Thymus (tissue), 14 donors: ENCODE measurements at places on chromosomes 7 and 10. TPM values are rescaled to one million over a fixed set of nuclear protein-coding genes. Genes with fewer than 3 reads are reported as not detected.

Gene IFIT2
- 8.7 TPM for total RNA-seq

Gene SPDYE9
- total RNA-seq = not detected

Gene LRIT1
- not detected for total RNA-seq

DNA sequence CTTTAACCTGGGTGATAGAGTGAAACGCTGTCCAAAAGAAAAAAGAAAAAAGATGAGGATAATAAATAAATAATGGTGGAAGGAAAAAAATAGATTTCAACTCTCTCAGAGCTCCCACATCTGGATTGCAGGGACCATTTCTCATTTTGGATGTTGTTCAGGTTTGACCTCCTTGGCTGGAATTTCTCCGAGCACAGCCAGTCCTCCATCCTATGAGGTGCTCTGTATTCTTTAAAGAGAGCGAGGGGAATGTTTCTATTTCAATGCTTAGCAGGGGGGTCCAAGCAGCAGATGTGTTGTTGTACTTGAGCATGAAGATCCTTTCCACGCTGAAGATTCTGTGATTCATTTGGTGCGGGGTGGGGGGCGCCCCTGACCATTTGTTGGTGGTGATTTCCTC, 17.7 kb upstream of the SEPHS1 start:
- DNase-seq = no peak

Gene FAM221A
- 4.9 TPM for total RNA-seq

- DNase-seq = no peak
Observed at GRCh38 chr7:68457481-68457880, 1140.8 kb upstream of the AUTS2 start.

GRCh38 chr7:108724251-108725100, 154.8 kb downstream of the DNAJB9 start:
- no peak for DNase-seq

GRCh38 chr10:21975378-21975990, 28.0 kb downstream of the DNAJC1 start:
- no peak for DNase-seq

Gene CACNB2
- 0.85 TPM for total RNA-seq

DNA sequence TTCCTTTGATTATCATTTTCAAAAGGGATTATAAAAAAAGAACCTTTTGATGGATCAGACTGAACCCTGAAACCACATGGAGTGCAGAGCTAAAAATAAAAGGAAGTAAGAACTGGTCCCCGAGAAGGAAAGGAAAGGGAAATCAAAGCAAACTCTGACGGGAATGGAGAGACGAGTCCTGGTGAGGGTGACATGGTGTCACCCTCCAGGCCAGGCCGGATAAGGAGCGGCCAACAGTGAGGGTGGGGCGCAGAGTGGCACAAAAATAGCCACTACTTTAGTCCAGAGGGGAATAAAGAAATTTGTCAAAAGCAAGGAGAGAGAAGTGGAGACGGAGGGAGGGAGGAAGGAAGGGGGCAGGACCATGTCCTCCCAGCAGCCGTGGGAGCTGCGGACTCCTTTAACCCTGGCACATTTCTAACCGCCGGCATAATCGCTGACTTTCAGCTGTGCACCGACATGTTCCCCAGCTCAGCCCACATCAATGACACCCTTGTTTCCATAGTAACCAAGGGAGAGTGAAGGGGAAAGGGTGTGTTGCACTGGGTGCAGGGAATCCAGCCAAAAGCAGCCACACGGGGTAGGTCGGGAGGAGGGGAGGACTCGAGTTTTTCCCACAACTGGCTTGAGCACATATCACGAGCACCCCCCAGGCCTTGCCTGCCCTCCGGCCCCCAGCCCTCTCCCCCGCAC, 29.7 kb downstream of the TRIM8 start:
- DNase-seq = peak; percentile 88

DNA sequence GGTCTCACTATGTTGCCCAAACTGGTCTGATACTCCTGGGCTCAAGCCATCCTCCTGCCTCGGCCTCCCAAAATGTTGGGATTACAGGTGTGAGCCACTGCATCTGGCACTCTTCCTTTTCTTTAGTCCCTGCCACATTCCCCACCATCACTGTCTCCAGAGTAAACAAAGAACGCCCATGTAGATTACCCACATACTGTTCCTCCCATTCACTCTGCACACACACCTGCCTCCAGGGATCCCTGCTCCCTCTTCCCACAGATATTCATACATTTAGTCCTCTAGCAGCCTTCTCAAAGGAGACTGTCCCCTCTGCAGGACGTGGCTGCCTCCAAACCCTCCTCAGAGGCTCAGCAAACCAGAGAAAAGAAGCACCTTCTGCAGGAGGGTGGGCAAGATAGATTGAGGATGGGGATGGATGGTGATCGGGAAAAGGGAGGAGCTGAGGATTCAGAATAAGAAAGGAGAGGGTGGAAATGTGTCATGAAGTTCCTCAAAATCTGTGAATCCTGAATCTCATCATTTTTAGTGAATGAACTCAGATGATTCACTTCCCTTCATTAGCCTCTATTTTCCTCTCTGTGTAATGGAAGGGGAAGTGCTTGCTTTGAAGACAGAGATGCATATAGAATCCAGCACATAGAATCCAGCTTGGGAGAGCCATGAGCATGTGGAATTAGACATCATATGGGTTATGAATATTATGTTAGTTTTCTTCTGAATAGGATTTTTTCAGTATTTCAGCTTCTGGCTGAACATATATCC, 5.5 kb upstream of the PLAU start:
- DNase-seq = no peak

DNA sequence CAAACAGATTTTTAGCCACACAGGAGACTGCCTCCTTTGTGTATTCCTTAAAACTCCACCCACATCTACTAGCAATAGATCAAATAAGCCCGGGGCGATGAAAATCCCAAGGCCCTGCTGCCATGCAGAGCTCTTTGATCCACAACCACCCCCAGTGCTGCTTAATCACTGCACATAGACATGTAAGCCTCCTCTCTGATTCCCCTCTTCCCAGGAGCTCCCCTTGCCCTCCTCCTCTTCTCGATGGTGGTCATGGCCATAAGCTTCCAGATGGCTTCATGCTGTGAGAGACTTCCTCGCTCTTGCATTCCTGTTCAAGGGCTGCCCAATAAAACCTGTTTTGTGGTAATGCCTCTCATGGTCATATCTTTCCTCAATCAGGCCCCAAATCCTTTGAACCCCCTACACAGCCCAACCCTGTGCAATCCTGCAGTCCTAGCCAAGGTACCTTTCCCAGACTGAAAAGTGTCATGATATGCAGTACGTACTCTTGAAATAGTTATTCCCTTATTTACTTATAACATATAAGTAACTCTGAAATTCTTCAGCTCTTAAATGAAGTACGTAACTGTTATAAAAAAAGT, 158.5 kb downstream of the CACNA2D1 start:
- DNase-seq = no peak

Gene IFIT3
- 33.4 TPM for total RNA-seq

DNA sequence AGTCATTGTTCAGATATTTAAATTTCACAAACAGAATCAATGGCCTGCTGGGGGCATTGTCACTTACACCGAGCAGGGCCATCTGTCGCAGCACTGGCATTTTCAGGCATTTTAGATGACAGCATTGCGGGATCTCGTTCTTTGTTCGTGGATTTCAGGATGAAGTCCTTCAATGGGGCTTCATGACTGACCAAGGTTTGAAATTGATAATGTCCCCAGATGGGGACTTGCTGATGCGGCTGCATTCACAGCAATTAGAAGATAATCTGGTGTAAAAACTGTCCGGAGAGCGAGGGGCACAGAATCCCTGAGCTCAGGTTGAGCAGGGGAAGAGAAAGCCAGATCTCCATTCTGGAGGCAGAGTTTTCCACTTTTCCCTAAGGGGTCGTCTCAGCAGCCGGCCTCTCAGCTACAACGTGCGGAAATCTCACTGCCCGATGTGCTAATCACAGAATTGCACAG, 1.9 kb upstream of the C7orf33 start:
- no peak for DNase-seq

Gene TLX1
- total RNA-seq = 0.05 TPM

GRCh38 chr10:109183366-109183765, 739.9 kb downstream of the XPNPEP1 start:
- no peak for DNase-seq

- DNase-seq = no peak
Observed at GRCh38 chr7:90764848-90765570, 168.9 kb downstream of the CDK14 start.

DNA sequence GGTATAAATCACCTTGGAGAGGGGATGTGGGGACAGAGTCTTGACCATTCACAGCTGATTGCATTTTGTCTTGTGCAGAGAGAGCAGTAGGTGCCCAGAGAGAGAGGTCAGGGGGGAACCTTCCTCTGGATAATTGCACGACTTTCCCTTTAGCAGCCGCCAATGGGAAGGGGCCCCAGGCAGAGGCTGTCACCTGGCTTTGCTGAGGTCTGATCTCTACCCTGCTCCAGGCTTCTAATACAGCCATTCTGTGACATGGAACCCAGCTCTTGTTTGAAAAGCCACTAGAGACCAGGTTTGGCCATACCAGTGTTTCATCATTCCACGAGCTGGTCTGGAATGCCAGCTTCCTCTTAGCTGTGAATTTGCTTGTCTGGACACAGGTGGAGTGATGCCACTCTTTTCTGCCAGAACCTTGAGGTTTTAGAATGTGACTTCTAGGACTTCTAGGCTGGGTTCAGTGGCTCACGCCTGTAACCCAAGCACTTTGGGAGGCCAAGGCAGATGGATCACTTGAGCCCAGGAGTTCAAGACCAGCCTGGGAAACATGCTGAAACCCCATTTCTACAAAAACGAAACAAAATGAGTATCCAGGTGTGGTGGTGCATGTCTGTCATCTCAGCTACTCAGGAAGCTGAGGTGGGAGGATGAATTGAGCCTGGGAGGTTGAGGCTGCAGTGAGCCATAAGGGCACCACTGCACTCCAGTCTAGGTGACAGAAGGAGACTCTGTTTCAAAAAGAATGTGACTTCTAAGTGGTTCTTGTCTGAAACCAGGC, 159.9 kb downstream of the CAMK1D start:
- DNase-seq = no peak

DNA sequence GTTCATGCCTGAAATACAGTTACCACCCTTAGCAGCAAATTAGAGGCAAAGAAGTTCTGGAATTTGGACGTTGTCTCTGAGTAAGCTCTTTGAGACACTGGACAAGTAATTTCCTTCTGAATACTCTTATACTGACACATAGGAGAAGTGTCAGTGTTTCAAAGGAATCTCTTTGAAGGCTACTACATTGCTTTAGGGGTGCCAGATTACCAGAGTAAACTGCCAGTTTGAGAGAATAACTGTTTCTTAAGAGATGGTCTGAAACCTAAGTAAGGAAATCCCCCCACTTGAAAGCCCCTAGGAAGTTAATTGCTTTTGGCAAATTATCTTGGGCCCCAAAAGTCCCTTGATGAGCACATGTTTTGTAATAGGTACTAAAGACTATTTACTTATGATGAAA, 3.4 kb downstream of the FAS start:
- DNase-seq = no peak

Gene DRGX
- total RNA-seq = 0.05 TPM

GRCh38 chr10:22581461-22581860, 132.9 kb downstream of the PIP4K2A start:
- no peak for DNase-seq

- no peak for DNase-seq
Observed at GRCh38 chr7:25333296-25333928, 105.1 kb upstream of the NPVF start.

GRCh38 chr7:152594801-152595200, 81.1 kb downstream of the XRCC2 start:
- DNase-seq = no peak

DNA sequence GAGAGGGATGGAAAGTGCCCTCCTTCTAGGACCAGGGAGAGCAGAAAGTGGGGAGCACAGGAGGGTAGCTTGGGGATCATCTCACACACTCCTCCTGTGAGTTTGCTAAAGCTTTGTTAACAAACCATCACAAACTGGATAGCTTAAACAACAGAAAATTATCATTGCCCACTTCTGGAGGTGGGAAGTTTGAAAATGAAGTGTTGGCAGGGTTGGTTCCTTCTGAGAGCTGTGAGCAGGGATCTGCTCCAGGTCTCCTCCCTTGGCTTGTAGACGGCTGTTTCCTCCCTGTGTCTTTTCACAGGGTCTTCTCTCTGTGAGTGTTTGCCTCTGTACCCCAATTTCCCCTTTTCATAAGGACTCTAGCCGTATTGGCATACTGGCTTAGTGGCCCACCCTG, 32.0 kb upstream of the CXCL12 start:
- DNase-seq = no peak

DNA sequence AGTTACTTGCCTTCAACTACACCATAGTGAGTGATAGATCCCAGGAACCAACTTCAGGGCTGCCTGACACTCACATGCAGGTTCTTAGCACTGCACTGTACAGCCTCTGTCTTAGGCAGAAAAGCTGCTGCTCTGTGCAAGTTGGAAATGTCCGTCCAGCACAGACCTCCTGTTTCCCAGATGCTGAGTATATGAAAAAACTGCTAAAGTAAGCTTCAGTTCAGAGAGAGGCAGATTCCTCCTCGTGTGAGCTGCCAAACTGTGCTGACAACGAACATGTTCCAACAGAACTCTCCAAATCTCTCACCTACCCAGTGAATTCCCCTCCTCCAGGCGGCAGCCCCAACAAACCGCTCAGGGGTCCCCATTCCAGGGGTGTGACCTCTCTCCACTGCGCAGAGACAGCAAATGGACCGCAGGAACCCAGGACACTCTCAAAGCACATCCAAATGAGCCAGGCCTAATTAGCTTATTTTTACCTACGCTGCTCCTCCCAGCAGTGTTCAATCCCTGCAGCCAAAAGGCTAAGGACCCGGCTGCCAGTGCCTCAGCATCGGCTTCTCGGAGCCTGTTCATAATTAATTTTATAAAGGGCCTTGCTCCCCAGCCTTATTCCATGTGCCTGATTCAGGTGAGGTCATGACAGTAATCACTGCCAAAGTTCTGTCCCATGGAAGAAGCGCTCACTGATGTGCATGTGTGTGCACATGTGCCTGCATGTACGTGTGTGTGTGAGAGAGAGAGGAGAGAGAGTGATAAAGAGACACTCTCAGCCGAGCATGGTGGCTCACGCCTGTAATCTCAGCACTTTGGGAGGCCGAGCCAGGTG, 159.5 kb upstream of the AUTS2 start:
- no peak for DNase-seq

DNA sequence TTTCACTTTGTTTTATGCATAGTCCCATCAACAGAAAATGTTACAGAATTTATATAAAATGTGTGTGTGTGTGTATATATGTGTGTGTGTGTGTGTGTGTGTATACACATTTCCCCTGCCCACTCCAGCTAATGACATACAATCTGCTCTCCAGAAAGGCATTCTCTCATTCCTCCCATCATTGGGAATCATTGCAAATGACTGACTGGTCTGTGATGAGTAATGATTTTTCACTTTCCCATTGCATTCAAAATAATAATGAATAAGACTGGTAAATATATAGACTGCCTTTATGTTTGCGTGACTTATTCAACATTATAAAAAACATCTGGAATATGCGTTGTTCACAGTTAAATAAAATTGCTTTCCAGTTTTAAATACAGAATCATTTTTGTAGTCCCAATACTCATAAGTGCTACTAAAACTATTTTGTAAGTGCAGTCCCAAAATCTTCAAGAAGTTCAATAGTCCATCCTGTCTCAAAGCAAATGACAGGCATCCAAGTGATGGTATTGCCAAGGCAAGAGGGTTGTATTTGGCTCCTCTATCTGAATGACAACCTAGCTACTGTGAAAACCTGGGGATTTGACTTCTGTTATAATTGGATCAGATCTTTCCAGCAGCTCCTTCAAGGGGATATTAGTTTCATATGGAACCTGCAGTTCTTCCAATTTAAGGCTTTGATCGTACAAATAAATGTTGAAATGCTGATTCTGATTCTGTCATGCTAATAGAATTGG, 150.9 kb downstream of the POLR1F start:
- no peak for DNase-seq

GRCh38 chr10:50470798-50471582, 152.8 kb downstream of the SGMS1 start:
- DNase-seq = no peak

Gene CALML3
- 144 TPM for total RNA-seq
